ENCODE measurements at places on chromosomes 16 and 17. TPM values are rescaled to one million over a fixed set of nuclear protein-coding genes. Genes with fewer than 3 reads are reported as not detected.
A peak's percentile ranks its signal among the peaks of the same experiment; 100 is the strongest.

DNA sequence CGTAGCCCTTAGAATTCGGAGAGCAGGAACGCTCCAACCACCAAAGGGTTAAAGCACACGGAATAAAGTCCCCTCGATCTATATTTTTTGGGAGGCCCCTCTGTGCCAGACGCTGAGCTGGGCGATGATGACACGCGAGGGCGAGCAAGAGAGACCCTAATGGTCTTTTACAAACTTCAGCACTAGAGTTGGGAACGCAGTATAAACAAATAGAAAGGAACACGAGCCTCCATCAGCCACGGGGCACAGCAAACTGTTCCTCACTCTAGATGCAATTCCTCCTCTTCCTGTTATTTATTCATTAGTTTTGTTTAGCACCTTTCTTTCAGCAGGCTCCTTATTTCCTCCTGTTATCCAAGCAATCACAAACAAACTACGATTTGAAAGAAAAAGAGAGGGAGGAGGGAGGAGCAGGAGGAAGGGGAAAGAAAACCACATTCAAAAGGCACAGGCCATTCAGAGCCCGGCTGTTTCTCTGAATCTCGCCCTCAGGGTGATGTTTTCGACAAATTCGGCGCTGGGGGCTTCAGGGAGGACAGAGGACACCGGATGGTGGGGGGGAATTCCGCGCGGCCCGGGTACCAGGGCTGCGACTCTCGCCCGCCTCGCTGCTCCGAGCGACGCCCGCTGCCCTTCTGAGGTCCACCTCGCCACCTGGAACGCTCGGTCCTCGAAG lies 1.6 kb downstream of the TOX3 start:
- no peak for DNase-seq

DNA sequence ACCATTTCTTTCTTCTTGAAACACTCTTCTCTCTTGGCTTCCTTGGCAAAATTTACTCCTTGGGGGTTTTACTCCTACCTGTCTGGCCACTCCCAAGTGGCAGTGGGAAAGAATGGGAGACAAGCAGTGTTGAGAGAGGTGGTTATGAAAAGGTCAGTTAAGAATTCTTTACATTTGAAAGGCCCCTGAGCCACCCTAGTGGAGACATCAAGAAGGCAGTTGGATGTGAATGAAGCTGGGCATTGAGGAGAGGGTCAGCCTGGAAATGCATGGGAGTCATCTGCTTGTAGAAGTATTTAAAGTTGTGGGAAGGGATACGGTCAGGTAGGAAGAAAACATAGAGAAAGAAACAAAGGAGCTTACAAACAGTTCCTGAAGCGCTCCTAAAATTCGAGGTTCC lies 42.3 kb upstream of the CCNF start:
- DNase-seq: no peak

DNA sequence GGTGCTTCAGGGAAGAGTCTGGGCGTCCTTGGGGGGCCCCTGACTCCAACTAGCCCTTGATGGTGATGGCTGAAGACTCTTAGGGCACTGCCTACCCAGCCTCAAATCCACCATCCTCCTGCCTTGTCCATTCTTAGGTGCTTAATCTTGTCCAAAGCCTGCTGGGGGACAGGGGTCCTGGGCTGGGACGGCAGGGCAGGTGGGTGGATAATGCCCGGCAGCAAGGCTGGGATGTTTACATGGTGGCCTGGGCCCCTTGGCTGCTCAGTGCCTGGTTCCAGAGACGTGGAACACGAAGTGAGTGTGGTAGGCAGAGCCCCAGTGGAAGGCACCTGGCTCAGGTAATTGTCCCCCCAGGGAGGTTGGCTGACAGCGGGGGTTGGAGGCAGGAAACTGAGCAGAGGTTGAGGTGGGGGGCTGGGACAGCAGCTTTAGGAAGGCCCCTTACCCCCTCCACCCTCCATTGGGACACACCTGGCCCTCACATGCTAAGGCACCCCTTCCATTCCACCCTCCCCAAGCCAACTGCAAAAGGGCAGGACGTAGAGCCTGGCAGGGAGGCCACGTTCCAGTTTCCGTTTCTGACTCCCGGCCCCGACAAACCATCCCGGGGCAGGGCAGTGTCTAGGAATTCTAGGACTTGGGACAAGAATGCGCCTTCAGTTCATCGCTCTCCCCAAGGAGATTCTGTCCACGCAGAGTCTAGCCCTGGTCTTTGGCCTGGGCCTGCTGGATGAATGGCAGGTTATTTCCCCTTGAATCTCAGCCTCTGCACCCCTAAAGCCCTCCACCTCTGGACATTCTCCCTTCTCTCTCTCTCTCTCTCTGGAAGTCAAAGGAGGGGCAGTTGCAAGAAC lies 1.9 kb downstream of the FOXJ1 start:
- peak; percentile 66 for DNase-seq

GNGT2 gene
- 1.8 TPM for total RNA-seq

DNA sequence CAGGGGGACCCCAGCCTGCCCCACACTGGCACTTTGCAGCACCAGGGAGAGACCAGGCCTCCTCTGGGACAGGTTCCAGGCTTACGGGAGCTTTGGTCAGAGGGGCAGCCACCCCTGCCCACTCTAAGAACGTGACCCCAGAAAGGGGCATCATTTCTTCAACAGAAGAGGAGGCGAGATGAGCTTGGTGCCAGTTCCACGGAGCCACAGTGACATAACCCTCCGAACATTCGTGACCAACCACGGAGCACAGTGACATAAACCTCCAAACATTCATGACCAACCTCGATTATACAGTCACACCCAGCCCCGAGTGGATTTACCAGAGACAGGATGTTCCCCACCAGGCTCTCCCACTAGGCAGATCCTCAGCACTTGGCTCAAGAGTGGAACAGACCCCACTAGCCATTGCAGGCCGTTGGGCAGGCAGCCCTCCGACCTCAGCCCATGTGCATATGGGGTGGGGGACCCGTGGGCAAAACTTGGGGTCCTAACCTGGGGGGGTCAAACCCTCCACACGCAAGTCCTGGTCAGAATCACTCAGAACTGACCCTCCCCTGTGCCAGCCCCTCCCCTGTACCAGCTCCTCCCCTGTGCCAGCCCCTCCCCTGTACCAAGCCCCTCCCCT lies 112.9 kb downstream of the METRNL start:
- peak; percentile 82 for DNase-seq

ARHGDIG gene
- total RNA-seq: 3.1 TPM

GRCh38 chr16:50152807-50153595 lies at the start of gene TENT4B:
TSS of gene TENT4B (plus strand) at chr16:50153306. CDS start at chr16:50153622, 316 bp downstream.
- peak; percentile 93 for DNase-seq

CFAP97D1 gene
- total RNA-seq: not detected

- no peak for DNase-seq
Observed at GRCh38 chr16:29664091-29664921, 1.3 kb downstream of the SPN start.

IL32 gene
- total RNA-seq: 30.2 TPM

JPH3 gene
- total RNA-seq: 0.21 TPM

GNG13 gene
- total RNA-seq: not detected

CTRB1 gene
- total RNA-seq: 6.8 TPM

DNA sequence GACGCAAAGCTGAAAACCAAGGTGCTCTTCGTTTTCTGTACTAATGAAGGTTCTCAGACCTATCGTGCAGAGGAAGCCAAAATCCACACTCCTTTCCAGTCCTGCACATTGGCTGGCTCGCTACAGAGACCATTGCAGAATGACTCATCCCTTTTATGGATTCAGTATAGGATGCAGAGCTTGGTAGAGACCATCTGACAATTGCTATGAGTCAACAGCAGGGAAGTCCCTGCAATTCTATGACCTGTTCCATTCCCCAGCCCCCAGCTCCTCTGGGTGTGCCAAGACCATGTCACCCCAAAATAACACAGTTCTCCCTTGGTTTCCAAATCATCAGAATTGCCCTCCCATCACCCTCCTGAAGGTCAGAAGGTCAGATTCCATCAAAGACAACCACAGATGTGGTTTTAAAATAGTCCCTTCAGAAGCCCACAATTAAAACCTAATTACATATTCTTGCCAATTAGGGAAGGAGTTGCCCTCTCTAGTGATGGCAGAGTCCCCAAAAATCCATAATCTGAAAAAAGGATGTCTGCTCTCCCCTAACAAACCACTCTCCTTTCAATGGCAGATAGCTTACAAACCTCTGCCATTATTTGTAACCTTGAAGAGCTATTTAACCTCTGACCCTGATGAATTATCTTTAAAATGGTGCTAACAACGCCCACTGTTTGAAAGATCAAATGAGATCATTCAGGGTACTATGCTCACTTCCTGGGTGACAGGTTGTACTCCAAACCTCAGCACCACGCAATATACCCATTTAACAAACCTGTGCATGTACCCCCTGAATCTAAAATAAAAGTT lies 108.2 kb upstream of the RBBP6 start:
- no peak for DNase-seq

- no peak for DNase-seq
Observed at GRCh38 chr17:74892013-74892841, 1.2 kb downstream of the FADS6 start.

- DNase-seq: no peak
Observed at GRCh38 chr17:74392848-74393247, 25.5 kb downstream of the GPR142 start.

DNA sequence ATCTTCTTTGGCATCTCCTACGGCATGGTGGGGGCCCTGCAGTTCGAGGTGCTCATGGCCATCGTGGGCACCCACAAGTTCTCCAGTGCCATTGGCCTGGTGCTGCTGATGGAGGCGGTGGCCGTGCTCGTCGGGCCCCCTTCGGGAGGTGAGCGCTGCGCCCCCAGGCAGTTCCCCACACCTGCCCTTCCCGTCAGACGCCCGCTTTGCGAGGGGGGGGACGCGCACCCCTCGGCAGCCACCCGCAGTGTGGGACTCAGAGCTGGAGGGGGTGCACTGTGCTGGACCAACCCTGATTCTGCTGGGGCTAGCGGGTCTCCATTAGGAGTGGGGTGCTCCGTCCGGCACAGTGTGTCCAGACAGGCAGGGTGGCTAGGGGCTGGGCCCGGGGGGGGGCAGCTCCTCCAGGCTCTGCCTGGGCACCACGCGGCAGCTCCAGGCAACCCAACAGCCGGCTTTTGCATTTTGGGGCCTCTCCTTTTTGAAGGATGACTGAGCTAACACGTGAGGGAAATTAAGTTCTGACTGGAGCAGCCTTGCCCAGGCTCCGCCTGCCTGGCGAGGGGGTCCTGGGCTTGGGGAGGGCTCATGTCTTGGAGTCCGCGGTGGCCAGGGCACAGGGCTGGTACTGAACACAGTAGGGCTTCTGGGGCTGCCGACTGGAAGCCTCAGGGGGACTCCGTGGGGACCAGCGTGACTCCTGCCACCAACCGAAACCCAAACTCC lies 9.1 kb downstream of the SLC16A3 start:
- DNase-seq: peak; percentile 77

- peak; percentile 71 for DNase-seq
Observed at GRCh38 chr17:21345236-21345635, 30.9 kb upstream of the KCNJ12 start.

DNA sequence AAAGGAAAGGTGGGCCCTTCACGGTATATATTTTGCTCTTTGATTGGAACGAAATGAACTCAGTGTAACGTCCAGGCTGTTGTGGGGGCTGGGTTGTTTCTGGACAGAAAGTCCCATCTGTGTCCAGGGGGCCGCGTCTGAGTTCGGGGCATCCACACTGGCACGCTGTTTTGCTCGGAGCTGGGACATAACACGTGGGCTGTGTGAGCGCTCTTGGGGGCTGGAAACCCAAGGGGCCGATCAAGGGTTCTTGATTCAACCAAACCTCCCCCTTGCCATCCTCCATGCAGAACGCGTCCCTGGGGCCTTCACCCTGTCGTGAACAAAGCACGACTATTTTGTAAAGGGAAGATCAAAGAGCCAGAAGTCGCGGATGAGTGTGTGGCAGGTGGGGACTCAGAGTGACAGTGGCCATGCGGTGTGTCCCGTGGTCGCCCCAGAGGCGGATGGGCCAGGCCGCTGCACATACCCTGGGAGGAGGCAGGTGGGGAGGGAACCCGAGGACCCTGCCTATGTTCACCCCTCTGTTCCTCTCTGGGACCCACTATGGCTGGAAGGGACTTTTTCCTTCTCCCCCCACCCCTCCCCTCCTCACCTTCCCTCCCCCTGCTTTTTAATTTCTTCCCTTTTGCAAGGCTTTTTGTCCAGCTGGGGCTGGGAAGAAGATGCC lies 387.2 kb downstream of the SEC14L1 start:
- DNase-seq: peak; percentile 62

DNA sequence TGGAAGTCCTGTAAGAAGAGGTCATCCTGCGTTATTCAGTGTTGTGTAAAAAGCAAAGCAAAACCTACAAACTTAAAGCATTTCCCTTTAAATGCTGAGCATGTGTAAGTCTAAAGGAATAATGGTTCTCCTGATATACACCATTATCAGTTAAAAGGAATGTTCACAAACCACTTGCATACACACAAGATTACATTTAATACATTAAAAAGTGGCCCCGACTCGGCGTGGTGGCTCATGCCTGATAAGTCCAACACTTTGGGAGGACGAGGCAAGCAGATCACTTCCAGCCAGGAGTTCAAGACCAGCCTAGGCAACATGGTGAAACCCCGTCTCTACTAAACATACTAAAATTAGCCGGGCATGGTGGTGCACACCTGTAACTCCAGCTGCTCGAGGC lies 30.5 kb downstream of the CPPED1 start:
- DNase-seq: no peak

GCGR gene
- 0.39 TPM for total RNA-seq

LGALS9B gene
- 0.21 TPM for total RNA-seq

DNA sequence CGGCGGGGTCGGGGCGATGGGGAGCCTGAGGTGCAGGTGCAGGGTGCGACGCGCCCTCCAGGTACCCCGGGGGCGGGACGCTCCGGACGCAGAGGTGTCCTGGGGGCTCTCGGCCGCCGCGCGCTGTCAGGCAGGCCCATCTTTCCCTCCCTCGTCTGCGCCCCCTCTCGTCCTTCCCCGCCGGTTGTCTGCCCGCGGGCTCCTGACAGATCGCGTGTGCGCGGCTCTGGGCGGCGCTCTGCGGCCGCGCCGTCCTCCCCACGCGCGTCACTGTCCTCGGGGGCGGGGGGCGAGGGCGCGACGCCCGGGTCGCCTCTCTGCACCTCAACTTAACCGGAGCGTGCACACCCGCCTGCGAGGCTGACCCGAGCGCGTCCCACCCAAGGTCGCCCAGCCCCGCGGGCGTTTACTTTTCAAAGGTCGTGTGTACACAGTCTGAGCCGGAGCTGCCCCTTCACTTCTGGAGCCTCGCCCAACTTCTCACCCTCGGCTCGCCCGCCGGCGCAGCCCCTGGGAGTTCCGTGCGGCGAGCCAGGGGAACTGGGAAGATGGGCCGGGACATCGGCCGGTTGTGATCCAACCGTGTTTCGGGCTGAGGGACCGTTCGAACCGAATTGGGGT lies 512 bp downstream of the AKAP1 start:
- peak; percentile 87 for DNase-seq

CDRT4 gene
- total RNA-seq: 16.3 TPM
